T-helper 17 cell (primary cell): ENCODE measurements at places on chromosomes 6 and 20.

DNA sequence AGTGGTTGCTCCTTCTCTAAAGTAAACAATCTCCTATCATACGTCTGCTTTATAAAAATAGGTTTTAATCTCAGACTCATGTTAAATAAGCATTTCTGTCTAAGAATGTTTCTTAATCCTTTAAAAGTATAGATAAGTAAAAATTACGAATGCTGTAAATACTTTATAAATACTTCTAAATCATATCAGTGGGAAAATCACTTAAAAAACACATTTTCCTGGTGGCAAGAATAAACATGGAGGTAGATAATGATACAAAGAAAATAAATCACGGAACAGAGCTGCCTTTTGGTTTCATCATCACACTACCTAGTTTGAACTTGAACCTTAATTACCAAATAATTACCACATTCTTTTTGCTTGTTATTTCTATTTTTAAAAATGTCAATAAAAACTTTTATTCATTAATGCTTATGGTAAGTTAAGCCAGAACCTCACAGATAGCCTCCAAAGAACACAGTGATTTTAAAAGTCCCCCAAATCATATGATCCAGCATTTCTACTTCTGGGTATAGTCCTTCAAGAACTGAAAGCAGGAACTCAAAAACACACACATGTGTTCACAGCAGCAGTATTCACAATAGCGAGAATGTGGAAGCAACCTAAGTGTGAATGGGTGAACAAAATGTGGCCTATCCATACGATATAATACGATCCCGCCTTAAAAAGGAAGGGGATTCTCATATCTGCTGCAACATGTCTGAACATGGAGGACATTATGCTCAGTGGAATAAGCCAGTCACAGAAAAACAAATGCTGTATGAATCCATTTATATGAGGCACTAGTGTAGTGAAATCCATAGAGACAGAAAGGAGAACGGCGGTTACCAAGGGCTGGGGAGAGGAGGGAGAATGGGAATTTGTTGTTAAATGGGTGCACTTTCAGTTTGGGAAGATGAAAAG is 72.4 kb downstream of the SLC22A23 start:
- H3K36me3 ChIP-seq = no peaks in the 10 kb centered on the region
- H3K27me3 ChIP-seq = peaks cover 38% of the 10 kb centered on the region
- no peak overlapping the region for H3K4me3 ChIP-seq
- no peak overlapping the region for H3K27ac ChIP-seq
- H3K4me1 ChIP-seq = peaks cover 6% of the 10 kb centered on the region

DNA sequence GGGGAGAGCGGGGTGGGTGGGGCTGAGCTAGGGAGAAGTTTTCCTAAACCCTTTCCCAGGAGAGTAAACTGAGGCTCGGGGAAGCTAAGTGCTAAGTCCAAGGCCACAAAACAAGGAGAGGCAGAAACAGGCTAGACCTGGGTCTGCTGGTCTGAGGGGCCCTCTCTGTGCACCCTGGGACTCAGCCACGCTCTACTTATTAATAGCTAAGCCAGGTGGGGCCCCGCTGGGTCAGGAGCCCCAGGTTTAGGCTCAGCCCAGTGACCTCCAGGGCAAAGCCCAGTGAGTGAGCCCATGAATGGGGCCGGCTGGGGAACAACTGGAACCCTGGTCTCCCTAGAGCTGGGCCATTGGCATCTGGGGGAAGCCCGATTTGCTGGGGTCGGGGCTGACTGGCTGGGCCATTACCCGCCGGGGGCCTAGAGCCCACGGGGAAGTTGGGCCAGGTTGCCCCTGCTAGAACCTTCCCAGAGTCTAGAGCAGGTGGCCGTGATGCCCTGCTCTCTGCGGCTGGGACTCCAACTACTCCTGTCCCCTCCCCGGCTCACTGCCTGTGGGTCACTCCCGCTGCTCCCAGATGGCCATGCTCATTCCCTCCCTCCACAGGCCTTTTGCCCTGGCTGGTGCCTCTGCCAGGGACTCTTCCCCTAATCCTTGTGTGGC is 24.1 kb upstream of the NOL4L start:
- H3K4me1 ChIP-seq = peaks cover 16% of the 10 kb centered on the region
- H3K27me3 ChIP-seq = peaks cover 11% of the 10 kb centered on the region
- no peaks in the 10 kb centered on the region for H3K36me3 ChIP-seq
- no peak overlapping the region for H3K27ac ChIP-seq

GRCh38 chr20:51760905-51761546 is 7.2 kb downstream of the ATP9A start:
- no peaks in the 10 kb centered on the region for H3K36me3 ChIP-seq
- no peak for DNase-seq
- peaks cover 58% of the 10 kb centered on the region for H3K27me3 ChIP-seq
- H3K4me1 ChIP-seq = no peaks in the 10 kb centered on the region

DNA sequence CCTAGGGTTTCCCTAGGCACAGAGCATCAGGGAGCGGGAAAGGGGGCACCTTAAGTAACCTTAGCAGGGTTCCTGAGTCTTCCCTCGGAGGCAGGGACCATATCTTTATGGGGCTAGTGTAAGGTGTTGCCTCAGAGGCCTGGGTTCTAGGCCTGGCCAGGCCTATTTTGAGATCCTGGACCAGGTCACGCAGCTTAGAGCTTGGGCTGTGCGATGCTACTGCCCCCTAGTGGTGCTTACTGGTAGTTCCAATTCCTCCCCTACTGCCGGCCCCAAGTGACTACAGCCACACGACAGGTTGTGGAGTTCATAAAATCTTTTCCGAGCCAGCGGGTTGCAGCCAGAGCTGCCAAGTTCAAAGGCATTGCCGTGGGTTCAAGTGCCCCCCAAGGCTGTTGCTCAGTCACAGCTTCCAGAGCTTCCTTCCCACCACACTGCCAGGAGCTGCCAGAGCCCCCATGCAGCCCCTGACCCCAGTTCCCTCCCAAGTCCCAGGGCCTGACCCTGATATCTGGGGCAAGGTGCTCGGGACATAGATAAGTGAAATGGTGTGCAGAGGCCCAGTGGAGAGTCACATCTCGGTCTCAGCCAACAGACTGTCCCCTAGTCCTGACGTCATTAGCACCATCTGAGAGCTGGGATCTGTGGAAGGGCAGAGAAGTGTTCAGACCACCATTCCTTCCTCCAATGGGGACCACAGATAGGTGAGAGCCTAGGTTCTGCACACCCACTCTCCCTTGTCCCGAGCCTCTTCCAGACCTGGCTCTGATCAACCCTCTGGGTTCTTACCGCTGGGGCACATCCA is 3.3 kb downstream of the LRRC73 start:
- peaks cover 25% of the 10 kb centered on the region for H3K4me1 ChIP-seq
- no peak overlapping the region for H3K4me3 ChIP-seq

GRCh38 chr6:127120023-127120786 is 1.7 kb downstream of the RSPO3 start:
- no peak for DNase-seq
- peak overlapping the region; percentile 87 for H3K4me3 ChIP-seq
- peaks cover 18% of the 10 kb centered on the region for H3K4me1 ChIP-seq
- peaks cover 79% of the 10 kb centered on the region for H3K27me3 ChIP-seq

DNA sequence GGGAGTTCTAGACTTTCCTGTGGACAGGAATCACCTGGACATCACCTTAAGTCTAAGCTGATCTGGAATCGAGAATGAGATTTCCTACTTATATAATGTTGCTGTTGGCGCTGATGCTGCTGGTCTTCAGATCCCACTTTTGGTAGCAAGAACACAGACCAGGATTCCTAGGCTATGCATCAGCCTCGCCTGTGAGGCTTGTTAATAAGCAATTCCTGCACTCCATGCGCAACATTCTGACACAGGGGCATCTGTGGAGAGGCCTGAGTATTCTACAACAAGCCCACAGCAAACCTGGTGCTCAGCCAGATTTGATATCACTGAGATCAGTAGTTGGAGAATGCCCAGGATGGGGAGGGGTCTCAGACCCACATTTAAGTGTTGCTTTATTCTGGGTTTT is 52.0 kb upstream of the TRIM26 start:
- H3K4me3 ChIP-seq = no peak overlapping the region
- no peak for DNase-seq
- H3K36me3 ChIP-seq = peaks cover 5% of the 10 kb centered on the region
- peaks cover 9% of the 10 kb centered on the region for H3K4me1 ChIP-seq
- no peak overlapping the region for H3K27ac ChIP-seq
- no peaks in the 10 kb centered on the region for H3K27me3 ChIP-seq

GRCh38 chr20:48015943-48016723 is 230.9 kb upstream of the SULF2 start:
- DNase-seq = no peak
- H3K4me3 ChIP-seq = no peak overlapping the region
- H3K36me3 ChIP-seq = peaks cover 5% of the 10 kb centered on the region
- peaks cover 31% of the 10 kb centered on the region for H3K27me3 ChIP-seq
- H3K27ac ChIP-seq = no peak overlapping the region

DNA sequence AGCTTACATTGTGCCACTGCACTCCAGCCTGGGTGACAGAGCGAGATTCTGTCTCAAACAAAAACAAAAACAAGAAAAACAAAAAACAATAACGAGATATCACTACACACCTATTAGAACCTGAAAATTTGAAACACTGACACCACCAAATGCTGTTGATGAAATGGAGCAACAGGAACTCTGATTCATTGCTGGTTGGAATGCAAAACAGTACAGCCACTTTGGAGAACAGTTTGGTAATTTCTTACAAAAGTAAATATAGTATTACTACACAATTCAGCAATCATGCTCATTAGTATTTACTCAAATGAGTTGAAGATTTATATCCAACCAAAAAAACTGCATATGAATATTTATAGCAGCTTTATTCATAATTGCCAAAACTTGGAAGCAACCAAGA is 135.8 kb upstream of the AKIRIN2 start:
- H3K4me3 ChIP-seq = no peak overlapping the region
- no peaks in the 10 kb centered on the region for H3K4me1 ChIP-seq

DNA sequence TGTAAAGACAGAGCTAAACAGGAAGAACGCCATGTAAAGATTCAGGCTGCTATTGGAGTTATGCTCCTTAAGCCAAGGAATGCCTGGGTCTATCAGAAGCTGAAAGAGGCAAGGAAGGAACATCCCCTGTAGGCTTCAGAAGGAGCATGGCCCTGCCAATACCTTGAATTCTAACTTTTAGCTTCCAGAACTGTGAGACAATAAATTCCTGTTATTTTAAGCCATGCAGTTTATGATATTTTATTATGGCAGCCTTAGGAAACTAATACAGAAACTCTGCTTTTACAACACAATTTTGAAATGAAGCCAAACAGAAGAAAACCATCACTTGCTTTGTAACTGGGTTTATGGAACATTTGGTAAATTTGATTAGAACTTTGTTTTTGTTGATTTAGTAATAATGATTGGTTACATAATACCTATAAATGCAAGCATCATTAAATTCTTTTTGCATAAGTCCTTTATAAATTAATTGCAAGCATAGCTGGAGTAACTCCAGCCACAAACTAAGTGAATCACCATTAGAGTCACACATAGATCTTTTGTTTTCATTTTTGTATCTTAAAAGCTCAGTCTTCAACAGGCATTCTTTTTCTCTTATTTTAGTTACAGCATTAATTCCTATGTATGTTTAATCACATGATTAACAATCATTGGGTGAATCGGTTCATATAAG is 33.5 kb upstream of the TSPYL1 start:
- H3K27me3 ChIP-seq = no peaks in the 10 kb centered on the region
- no peaks in the 10 kb centered on the region for H3K4me1 ChIP-seq
- H3K36me3 ChIP-seq = peaks cover 2% of the 10 kb centered on the region
- no peak overlapping the region for H3K4me3 ChIP-seq
- DNase-seq = no peak

- H3K27ac ChIP-seq = no peak overlapping the region
- DNase-seq = no peak
- H3K27me3 ChIP-seq = no peaks in the 10 kb centered on the region
Measured at GRCh38 chr6:104344223-104344622, 515.5 kb downstream of the HACE1 start.

DNA sequence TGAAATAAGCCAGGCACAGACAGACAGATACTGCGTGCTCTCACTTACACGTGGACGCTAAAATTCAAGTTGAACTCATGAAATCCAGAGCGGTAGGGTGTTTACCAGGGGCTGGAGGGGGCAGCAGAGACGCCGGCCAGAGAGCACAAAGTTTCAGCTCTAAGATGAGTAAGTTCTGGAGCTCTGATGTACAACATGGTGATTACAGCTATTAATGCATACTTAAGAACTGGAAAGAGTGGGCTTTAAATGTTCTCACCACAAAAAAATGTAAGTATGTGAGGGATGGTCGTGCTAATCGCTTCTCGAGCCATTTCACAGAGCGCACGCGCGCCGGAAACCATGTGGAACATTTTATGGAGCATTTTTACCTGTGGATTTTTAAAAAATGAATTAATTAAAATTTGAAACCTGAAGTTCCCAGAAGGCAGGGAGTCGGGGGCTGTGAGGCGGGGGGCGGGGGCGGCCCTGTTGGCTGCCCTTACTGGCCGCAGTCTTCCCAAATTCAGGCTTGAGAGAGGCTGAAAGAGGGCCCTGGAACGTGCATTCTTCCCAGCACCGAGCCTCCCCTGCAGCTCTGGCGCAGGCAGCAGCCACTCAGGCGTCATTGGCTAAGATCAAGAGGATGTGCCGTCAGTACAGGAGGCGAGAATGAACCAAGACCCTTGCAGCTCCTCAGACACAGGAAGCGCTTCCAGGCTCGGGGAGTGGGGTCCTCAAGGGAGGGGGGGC is 8.5 kb upstream of the SLCO4A1 start:
- peaks cover 6% of the 10 kb centered on the region for H3K4me1 ChIP-seq
- peaks cover 2% of the 10 kb centered on the region for H3K36me3 ChIP-seq
- DNase-seq = no peak
- peak overlapping the region; percentile 8 for H3K27ac ChIP-seq
- H3K27me3 ChIP-seq = peaks cover 29% of the 10 kb centered on the region

GRCh38 chr6:154187203-154187602 is 148.2 kb downstream of the OPRM1 start:
- DNase-seq = no peak
- H3K4me1 ChIP-seq = peaks cover 24% of the 10 kb centered on the region
- no peak overlapping the region for H3K4me3 ChIP-seq
- H3K27me3 ChIP-seq = no peaks in the 10 kb centered on the region

DNA sequence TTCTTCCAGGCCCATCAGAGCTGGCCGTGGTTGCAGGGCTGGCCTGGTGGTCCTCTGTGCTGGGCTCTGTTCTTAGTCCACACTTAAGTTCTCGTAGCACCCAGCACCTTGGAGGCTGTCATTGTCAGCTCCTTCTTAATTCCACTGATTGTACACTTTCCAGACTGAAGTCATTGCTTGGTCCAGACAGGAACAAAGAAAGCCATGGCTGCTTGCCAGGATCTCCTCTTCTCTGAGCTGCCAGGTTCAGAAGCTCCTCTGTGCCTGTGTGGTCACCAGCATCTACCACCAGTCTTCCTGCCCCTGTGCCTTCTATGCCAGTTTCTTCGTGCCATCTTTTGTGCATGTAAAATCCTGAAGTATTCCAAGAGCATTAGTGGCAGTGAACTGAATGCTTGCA is 39.5 kb upstream of the PCMTD2 start:
- H3K4me3 ChIP-seq = no peak overlapping the region
- H3K36me3 ChIP-seq = peaks cover 2% of the 10 kb centered on the region
- no peak for DNase-seq

- H3K4me3 ChIP-seq = no peak overlapping the region
- peaks cover 24% of the 10 kb centered on the region for H3K27me3 ChIP-seq
- peaks cover 12% of the 10 kb centered on the region for H3K4me1 ChIP-seq
- no peak for DNase-seq
Measured at GRCh38 chr20:43911066-43911465, 3.6 kb upstream of the TOX2 start.

- peak overlapping the region; percentile 64 for H3K27ac ChIP-seq
- H3K36me3 ChIP-seq = no peaks in the 10 kb centered on the region
- H3K27me3 ChIP-seq = no peaks in the 10 kb centered on the region
- peaks cover 27% of the 10 kb centered on the region for H3K4me1 ChIP-seq
- DNase-seq = no peak
Measured at GRCh38 chr6:5809450-5809849, 197.3 kb downstream of the NRN1 start.
